ENCODE measurements at places on chromosomes 3 and 15.

GRCh38 chr3:171749124-171749523 lies 61.2 kb downstream of the PLD1 start:
- no peak for DNase-seq

DNA sequence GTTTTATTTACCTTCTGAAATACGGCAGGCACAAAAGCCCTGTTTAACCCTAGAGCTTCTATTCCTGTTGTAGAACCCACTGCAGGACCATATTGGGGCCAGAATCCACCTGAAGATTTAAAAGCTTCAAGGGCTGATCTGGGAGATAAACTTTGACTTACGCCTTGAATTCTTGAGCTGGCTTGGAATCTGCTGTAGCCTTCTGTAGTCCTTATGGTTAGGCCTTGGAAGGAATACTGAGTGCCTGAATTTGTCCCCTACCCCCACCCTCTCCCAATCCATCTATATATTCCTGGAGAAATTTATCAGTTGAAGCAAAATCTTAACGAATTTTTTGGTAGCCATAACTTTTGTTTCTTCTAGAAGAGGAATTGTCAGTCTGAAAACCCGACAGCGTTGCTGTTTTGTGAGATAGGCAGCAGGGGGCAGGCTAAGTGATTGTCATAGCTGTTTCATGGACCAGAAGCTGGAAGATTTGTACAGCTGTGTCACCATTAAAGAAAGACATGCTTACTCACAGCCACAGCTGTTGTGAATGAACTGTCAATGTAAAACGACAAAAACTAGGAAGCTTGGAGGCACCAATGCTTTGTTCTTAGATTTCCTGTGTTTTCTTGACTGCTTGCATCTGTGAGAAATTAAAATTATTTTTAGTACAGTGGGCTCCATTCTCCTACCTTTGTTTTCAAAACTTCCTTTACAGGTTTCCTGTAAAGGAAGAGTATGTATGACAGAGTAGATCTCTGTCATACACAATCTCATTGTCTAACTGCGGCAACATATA lies 12.8 kb downstream of the LXN start:
- peak; percentile 75 for DNase-seq

- DNase-seq, result no peak
Measured at GRCh38 chr3:49717959-49718857, 1.3 kb downstream of the AMIGO3 start.

DNA sequence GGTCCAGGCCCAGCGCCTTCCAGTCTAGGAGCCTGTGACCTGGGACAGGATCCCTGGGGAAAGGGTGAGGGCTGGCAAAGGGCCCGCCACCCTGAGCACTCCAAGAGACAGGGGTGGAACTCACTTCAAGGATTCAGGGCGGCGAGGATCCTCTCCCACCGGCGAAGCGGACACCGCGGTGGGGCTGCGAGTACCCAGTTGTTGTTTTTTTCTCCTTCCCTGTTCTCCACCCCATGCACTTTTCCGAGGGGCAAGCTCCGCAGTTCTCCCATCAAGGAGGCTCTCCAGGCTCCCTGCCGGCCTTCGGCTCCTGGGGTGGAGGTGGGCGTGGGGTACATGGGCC lies 387 bp upstream of the PAQR5 start:
- DNase-seq, result no peak

GRCh38 chr3:13016721-13017255 lies 56.4 kb downstream of the IQSEC1 start:
- no peak for DNase-seq

- DNase-seq, result no peak
Measured at GRCh38 chr15:52004806-52005205, 14.2 kb upstream of the MAPK6 start.

DNA sequence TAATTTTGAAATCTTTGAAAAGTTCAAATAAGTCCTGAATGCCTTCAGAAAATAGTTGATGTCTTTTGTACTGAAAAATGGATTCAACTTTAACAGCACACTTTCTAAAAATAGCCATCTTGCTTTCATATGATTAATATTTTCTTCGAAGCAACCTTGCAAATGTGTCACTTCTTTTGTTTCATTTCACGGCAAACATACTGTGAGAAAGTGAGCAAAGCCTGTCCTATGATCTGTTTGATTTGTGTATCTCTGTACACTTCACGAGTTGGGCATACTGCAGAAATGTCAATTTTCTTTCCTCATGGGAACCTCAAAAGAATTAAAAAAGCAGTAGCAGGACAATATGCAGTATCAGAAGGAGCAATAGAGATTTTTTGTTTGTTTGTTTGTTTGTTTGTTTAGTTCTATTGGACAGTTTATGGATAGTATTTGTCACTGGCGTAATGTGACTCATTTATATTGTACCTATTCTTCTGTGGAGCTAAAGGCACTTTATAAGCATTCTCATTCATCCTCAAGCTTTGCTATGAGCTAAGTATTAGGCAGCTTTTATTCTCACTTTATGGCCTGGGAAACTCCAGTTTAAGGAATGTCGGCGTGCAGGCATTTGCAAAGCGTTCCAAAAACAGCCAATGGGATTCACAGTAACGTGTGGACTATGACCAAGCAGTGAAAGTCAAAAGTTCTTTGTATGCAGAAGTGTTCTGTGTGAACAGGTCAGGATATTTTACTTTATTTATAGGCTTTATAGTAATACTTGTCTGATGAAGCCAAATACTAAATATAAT lies 572.0 kb downstream of the NAALADL2 start:
- DNase-seq, result peak; percentile 44

GRCh38 chr3:81789691-81790090 lies 28.2 kb upstream of the GBE1 start:
- DNase-seq, result no peak

DNA sequence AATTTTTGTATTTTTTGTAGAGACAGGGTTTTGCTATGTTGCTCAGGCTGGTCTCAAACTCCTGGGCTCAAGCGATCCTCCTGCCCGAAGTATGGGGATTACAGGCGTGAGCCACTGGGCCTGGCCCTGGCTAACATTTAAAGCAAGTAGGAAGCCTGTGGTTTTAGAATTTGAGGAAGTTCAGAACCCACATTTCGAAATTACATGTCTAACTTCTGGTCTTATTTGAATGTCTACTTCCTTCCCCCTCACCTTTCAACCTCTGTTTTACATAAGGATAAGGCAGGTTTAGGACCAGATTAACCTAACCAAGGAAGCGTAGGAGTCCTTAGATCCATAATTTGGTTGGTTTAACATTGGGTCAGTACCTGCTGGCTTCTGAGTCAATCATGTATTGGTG lies 120.5 kb upstream of the PROK2 start:
- no peak for DNase-seq

- no peak for DNase-seq
Measured at GRCh38 chr15:89128320-89129122, 40.3 kb downstream of the ABHD2 start.

- no peak for DNase-seq
Measured at GRCh38 chr3:71543371-71544016, 40.0 kb downstream of the FOXP1 start.

- no peak for DNase-seq
Measured at GRCh38 chr15:97998307-97999071, 38.0 kb downstream of the ARRDC4 start.
